Effector memory CD8-positive, alpha-beta T cell (primary cell): ENCODE measurements at places on chromosomes 3 and 15.

DNA sequence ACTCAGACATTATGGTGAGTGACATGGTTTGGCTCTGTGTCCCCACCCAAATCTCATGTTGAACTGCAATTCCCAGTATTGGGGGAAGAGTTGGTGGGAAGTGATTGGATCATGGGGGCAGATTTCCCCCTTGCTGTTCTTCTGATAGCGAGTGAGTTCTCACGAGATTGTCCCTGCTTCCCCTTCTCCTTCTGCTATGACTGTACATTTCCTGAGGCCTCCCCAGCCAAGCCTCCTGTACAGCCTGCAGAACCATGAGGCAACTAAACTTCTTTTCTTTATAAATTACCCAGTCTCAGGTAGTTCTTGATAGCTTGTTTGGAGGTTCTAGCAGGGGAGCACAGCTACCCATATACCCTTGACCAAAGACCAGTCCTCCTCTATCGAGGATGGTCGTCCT lies 45.9 kb downstream of the ADAM10 start:
- H3K27me3 ChIP-seq: no peaks in the 10 kb centered on the region
- H3K27ac ChIP-seq: no peak overlapping the region
- H3K4me3 ChIP-seq: no peak overlapping the region

DNA sequence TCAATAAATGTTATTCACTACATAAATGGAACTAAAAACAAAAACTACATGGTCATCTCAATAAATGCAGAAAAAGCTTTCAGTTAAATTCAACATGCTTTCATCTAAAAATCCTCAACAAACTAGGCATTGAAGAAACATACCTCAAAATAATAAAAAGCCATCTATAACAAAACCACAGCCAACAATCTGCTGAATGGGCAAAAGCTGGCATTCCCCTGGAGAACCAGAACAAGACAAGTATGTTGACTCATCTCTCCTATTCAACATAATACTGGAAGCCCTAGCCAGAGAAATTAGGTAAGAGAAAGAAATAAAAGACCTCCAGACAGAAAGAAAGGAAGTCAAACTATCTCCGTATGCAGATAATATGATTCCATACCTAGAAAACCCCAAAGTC lies 759.9 kb downstream of the EPHA3 start:
- no peak overlapping the region for H3K27ac ChIP-seq
- no peak for DNase-seq
- no peaks in the 10 kb centered on the region for H3K27me3 ChIP-seq
- no peak overlapping the region for H3K4me3 ChIP-seq
- H3K36me3 ChIP-seq: no peaks in the 10 kb centered on the region
- no peaks in the 10 kb centered on the region for H3K4me1 ChIP-seq

GRCh38 chr15:25481208-25481859 lies 42.5 kb upstream of the UBE3A start:
- no peak overlapping the region for H3K4me3 ChIP-seq
- H3K36me3 ChIP-seq: no peaks in the 10 kb centered on the region
- H3K4me1 ChIP-seq: no peaks in the 10 kb centered on the region
- DNase-seq: no peak
- H3K27ac ChIP-seq: no peak overlapping the region

- H3K27ac ChIP-seq: no peak overlapping the region
- H3K4me1 ChIP-seq: peaks cover 2% of the 10 kb centered on the region
- no peaks in the 10 kb centered on the region for H3K36me3 ChIP-seq
Measured at GRCh38 chr3:62180514-62180913, 192.8 kb downstream of the FEZF2 start.

- H3K27ac ChIP-seq: no peak overlapping the region
- no peak for DNase-seq
- H3K27me3 ChIP-seq: no peaks in the 10 kb centered on the region
- peaks cover 27% of the 10 kb centered on the region for H3K36me3 ChIP-seq
- H3K4me1 ChIP-seq: peaks cover 53% of the 10 kb centered on the region
- peak overlapping the region; percentile 38 for H3K4me3 ChIP-seq
Measured at GRCh38 chr3:32456429-32457130, 46.1 kb downstream of the CMTM6 start.

- no peak for DNase-seq
- H3K27ac ChIP-seq: no peak overlapping the region
Measured at GRCh38 chr15:68032672-68033071, 21.4 kb upstream of the PIAS1 start.

DNA sequence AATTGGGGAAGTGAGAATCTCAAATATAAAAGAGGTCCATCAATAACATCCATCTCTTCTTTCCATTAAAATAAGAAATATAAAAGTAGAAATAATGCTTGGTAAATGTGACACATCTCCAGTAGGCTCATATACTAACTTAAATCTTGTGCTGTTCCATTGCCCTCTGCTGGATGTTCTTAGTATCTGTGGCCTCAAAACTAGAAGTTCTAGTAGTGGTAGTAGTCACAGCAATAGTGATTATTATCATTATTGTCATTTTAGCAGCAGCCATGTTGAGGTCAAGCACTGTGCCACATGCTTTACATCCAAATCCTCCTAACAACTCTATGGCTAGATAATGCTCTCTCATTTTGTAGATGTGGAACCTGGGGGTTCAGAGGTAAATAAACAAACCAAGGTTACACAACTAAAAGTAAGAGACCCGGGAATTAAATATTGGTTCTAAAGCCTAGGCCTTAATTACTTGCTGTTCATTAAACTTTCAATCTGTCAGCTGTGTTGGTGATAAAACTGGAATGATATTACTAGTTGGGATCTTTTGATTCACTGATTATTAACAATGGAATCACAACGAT lies 20.2 kb upstream of the BTLA start:
- no peaks in the 10 kb centered on the region for H3K27me3 ChIP-seq
- peak; percentile 33 for DNase-seq
- H3K4me3 ChIP-seq: no peak overlapping the region
- H3K36me3 ChIP-seq: peaks cover 14% of the 10 kb centered on the region
- H3K27ac ChIP-seq: no peak overlapping the region
